ENCODE measurements at places on chromosomes 7 and 10. TPM values are rescaled to one million over a fixed set of nuclear protein-coding genes. Genes with fewer than 3 reads are reported as not detected.

The KIAA1549 gene
- 0.85 TPM for total RNA-seq

The PTPN20 gene
- total RNA-seq = 7.5 TPM

The LEP gene
- 0.22 TPM for total RNA-seq

The GFRA1 gene
- 9.1 TPM for total RNA-seq

The CFAP58 gene
- 4.8 TPM for total RNA-seq

DNA sequence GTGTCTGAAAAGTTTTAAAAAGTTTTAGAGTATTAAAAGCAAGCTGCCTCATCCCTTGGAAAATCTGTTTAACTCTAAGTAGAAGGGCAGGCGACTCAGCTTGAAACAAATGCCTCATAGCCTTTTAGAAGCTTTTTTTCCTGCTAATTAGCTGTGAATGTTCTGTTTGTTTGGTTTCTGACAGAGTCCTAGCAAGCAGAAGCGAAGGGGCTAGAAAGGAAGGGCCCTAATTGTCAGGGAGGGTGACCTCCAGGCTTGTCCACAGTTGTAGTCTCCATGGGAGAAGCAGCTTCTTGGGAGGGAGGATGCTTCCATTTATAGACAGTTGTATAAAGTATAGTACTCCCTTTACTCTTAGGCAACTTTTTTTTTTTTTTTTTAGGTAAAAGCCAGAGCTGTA lies 90.9 kb downstream of the DNAJC1 start:
- H3K4me1 ChIP-seq = no peaks in the 10 kb centered on the region
- H3K27me3 ChIP-seq = no peaks in the 10 kb centered on the region
- H3K4me3 ChIP-seq = no peak overlapping the region
- no peak for DNase-seq
- H3K27ac ChIP-seq = no peak overlapping the region

DNA sequence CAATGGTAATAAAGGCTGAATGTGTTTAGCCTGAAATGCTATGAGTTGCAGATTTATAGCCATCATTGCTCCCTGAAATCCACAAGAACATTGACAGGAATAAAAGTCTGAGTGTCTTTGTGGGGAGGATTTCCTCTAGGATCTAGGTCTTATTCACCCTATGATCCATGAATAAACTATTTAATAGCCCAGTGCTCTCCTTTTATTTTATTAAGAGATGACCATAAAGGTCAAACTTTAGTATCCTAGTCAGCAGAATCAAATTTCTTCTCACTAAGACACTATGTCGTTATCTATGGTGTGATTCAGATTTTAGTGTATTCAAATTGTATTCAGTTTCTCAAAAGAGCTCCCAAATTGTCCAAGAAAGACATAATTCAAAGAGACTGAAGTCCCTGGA lies 67.8 kb upstream of the AKR1E2 start:
- H3K4me1 ChIP-seq = no peaks in the 10 kb centered on the region
- DNase-seq = no peak
- no peaks in the 10 kb centered on the region for H3K36me3 ChIP-seq
- no peaks in the 10 kb centered on the region for H3K27me3 ChIP-seq

DNA sequence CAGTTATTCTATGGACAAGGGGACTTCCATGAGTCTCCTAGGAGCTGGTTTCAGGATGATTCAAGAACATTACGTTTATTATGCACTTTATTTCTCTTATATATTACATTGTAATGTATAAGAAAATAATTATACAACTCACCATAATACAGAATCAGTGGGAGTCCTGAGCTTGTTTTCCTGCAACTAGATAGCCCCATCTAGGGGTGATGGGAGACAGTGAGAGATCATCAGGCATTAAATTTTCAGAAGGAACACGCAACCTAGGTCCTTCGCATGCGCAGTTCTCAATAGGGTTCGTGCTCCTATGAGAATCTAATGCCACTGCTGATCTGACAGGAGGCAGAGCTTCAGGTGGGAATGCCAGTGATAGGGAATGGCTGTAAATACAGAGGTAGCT lies 137.9 kb downstream of the ANKRD30A start:
- H3K4me1 ChIP-seq = no peaks in the 10 kb centered on the region
- no peaks in the 10 kb centered on the region for H3K27me3 ChIP-seq
- DNase-seq = no peak
- no peak overlapping the region for H3K27ac ChIP-seq

DNA sequence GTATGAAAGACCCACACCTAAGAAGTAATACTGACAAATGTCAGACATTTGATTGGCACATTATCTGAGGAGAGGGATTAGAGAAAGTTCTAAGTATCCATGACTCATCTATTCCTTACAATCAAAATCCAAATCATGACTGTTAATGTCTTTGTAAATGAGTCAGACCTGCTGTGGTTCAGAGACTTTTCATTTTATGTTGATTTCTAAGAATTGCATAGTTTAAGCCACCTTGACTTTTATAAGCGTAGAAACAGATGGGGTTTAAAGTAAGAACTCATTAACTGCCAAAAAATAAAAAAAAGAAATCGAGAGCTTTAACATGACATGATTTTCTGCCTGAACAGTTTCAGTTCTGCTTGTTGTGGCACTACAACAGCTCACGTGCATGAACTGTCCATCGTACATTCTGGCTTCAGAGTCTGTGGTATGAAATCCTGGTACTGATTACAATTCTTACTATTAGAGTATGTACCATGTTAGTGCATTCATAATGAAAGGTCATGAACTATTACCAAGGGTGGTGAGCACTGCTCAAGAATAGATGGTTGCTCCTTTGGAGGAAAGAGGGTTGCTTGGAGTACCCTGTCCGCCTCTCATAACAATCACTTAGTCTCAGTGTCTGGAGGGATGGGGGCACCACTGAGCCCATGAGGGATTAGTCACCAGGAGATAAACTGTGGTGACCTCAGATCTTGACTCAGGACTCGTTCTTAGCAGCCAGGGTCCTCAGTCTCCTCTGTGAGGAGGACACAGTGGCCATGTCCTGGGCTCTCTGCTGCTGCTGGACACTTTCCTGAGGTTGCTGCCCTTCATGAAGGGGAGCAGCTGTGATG lies 42.2 kb downstream of the ACSM6 start:
- no peak overlapping the region for H3K4me3 ChIP-seq
- H3K27me3 ChIP-seq = no peaks in the 10 kb centered on the region
- no peak for DNase-seq
- H3K27ac ChIP-seq = no peak overlapping the region

DNA sequence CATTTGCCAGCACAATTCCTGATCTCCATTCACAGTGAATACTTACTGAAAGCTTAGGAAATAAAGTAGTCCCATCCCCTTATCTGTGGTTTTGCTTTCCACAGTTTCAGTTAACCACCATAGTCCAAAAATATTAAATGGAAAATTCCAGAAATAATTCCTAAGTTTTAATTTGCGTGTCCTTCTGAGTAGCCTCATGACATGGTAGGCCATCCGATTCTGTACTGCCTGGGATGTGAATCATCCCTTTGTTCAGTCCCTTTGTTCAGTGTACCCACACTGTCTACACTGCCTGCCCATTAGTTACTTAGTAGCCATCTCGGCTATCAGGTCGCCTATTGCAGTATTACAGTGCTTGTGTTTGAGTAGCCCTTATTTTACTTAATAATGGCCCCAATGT lies 14.2 kb downstream of the RAB11FIP2 start:
- no peaks in the 10 kb centered on the region for H3K27me3 ChIP-seq
- H3K36me3 ChIP-seq = peaks cover 16% of the 10 kb centered on the region
- DNase-seq = no peak

GRCh38 chr7:150324373-150324961 lies 1.1 kb upstream of the ACTR3C start:
- peaks cover 25% of the 10 kb centered on the region for H3K4me1 ChIP-seq
- DNase-seq = no peak
- H3K4me3 ChIP-seq = no peak overlapping the region
- H3K27ac ChIP-seq = no peak overlapping the region
- H3K36me3 ChIP-seq = no peaks in the 10 kb centered on the region

- no peak overlapping the region for H3K4me3 ChIP-seq
- H3K36me3 ChIP-seq = no peaks in the 10 kb centered on the region
- no peak for DNase-seq
- H3K4me1 ChIP-seq = no peaks in the 10 kb centered on the region
Observed at GRCh38 chr10:60032723-60033122, 126.4 kb upstream of the CCDC6 start.

DNA sequence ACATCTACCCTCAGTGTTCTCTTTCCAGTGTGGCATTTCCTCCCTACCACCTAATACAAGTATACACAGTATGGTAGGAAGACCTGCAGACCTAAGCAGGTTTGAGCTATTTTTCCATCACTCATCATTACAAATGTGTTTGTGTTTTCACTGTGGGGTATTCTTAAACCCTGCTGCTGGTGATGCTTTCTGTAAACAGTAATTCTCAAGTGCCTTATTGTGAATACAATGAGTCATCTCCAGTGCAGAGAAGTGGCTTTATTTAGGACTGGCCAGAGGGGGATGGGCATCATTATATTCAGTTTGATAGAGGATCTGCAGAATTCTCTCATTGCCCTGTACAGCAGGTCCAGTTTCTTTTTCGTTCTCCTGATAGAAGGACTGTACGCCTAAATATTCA lies 63.7 kb downstream of the GRM8 start:
- no peaks in the 10 kb centered on the region for H3K4me1 ChIP-seq
- H3K4me3 ChIP-seq = no peak overlapping the region
- H3K36me3 ChIP-seq = no peaks in the 10 kb centered on the region

DNA sequence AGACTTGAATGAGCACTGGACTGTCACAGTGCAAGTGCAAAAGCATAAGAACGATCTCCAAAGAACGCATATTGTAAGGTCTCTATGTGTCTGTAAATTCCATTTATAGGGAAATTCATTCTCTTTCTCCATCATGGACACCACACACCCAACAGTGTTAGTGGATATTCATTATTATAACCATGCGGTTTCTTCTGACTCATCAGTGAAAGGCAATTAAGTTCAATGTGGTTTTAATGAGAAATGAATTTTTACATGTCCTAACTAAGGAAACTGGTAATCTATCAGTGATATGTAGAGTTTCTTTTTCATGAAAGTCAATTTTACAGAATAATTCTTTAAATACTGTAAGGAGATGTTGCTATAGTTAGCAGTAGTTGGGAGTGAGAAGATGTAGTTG lies 25.9 kb downstream of the GIMAP8 start:
- no peaks in the 10 kb centered on the region for H3K27me3 ChIP-seq
- no peaks in the 10 kb centered on the region for H3K4me1 ChIP-seq
- no peak overlapping the region for H3K27ac ChIP-seq
- no peak overlapping the region for H3K4me3 ChIP-seq
- DNase-seq = no peak
- H3K36me3 ChIP-seq = peaks cover 18% of the 10 kb centered on the region

- no peaks in the 10 kb centered on the region for H3K27me3 ChIP-seq
- H3K4me1 ChIP-seq = no peaks in the 10 kb centered on the region
- DNase-seq = no peak
- H3K4me3 ChIP-seq = no peak overlapping the region
Observed at GRCh38 chr7:151101621-151102396, 15.5 kb downstream of the AGAP3 start.

DNA sequence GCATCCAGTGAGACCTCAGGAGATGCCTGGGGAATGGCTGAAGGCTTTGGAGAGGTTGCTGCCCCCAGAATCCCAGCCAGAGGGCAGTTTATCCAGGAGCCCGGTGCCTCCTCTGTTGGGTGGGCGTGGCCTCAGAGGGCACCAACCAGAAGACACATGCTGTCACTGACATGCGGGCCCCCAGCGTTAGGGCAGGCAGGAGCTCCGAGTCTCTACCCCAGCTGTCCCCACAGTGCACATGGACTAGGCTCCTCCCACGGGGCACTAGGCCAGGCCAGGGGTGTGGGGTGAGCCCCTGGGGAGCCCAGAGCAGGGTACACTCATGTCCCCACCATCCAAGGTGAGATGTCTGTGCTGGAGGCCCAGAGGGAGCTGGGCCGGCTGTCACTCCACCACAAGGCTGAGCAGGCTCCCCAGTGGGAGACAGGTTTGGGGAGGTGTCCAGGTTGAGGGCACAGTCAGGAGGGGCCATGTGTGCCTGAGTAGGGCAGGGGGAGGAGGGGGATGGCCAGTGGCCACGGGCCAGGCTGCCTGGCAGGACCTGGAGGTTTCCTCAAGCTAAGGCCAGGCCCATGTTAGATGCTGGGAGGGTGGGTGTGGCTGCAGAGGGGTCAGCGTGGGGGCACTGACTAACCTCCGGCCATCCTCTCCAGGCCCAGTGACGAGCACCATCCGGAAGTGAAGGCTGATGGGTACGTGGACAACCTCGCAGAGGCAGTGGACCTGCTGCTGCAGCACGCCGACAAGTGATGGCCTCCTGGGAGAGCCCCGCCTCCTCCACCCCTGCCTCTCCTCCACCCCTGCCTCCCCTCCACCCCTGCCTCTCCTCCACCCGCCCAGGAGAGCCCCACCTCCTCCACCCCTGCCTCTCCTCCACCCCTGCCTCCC lies 131.3 kb downstream of the FAM53B start:
- DNase-seq = no peak
- H3K4me3 ChIP-seq = no peak overlapping the region
- no peaks in the 10 kb centered on the region for H3K4me1 ChIP-seq

DNA sequence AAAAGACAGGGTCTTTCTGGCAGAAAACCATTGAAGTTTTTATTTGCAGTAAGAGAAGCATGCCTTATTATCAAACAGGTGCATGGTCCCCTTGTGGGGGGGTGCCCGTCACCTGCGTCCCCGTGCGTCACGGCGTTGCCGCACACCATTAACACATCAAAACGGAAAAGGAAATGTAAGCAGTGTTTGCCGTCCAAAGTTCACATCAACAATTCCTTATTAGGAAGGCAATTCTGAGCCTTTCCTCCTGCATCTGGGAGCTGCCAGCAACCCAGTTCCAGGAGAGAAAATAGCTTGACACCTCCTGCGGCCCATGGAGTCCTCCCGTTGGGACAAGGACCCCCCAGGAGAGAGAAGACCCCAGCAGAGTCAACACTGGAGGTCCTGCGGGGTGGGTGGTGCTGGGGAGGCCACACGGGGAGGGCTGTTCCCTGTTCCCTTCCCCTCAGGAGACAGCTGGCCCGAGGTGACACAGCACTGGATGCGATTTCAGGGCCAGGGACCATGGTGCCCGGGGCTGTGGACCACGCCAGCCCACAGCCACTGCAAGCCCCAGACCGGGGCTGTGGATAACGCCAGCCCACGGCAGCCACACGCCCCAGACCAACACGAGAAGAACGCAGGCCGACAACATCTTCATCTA lies 39.5 kb downstream of the DIP2C start:
- no peaks in the 10 kb centered on the region for H3K36me3 ChIP-seq
- peak overlapping the region; percentile 33 for H3K4me3 ChIP-seq
- no peaks in the 10 kb centered on the region for H3K4me1 ChIP-seq
- DNase-seq = no peak

DNA sequence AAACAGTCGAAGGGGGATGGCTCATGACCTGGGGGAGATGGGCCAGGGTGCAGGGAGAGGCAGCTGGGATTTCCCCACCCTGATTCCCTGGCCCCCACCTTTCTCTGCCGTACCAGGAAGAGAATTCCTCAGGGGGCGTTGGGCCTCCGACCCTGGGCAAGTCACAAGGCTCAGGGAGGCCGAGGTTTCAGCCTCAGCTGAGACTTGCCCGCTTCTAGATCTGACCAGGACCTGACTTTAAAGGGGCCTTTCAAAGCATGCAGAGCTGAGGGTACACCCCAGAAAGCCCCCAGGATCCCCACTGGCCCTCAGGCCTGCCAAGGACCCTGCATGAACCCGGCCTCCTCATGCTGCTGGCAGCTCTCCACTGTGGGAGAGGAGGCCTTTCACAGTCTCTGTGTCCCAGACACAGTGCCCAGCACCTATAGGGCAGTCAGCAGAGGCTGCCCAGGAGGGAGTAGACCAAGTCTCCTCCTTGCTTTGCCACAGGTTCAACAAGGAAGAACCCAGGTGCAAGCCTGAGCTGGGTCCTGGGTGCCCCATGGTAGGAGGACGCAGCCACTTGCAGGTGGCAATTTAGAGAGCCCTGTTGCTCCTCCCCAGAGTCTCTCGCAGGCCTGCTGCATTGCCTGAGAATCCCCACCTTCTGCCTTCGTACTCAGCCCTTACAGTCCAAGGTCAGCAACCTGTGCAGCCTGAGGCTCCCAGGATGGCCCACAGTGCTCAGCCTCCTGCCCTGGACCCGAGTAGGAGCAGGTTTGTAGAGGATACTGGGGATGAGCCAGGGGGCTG lies 89.3 kb downstream of the CHST15 start:
- H3K27ac ChIP-seq = no peak overlapping the region
- no peaks in the 10 kb centered on the region for H3K36me3 ChIP-seq

Measured in right atrium auricular region (tissue), 2 donors.